Thoracic aorta (tissue), 2 donors: ENCODE measurements at places on chromosomes 3 and 15. TPM values are rescaled to one million over a fixed set of nuclear protein-coding genes. Genes with fewer than 3 reads are reported as not detected.

GRCh38 chr3:52291508-52292181 lies 4.0 kb downstream of the GLYCTK start:
- DNase-seq = no peak

- DNase-seq = no peak
These were observed 174.1 kb downstream of the ZPLD1 start for GRCh38 chr3:102608875-102609274.

The PSMD2 gene
- 160 TPM for total RNA-seq

The NR2E3 gene
- 0.27 TPM for total RNA-seq

GRCh38 chr3:32956750-32957570 lies 5.5 kb downstream of the CCR4 start:
- no peak for DNase-seq

DNA sequence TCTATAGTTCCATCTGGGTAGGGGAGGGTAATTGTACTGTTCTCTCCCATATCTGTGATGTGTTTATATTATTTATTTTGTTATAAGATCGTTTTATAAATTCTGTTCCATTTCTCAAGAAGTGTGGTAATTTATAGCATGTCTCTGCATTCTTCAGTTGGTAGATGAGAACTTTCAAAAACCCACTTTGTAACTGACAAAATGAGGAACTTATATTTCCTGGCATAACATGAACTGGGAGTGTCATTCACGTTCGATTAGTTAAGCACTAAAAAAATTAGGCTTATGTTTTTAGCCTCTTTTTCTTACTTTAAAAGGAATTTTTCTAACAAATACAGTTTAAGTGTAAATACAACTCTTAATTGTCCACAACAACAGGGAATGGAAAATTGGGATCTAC lies 230.8 kb downstream of the CGGBP1 start:
- no peak for DNase-seq

DNA sequence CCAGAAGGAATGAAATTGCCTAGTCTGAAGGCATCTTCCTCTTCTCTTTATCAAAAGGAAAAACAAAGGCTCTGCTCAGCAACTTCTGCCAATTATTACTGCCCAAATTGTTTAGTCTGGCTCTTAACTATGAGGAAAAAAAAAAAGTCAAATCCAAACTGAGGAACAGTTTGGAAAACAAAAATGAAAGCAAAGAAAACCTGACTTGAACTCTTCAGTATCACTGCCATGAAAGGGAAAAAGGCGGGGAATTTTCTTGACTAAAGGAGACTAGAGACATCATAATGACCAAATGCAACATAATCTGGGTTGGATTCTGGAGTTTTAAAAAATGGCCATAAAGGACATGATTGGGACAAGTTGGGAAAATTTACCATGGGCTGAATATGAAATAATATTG lies 156.3 kb downstream of the STT3B start:
- DNase-seq = no peak

GRCh38 chr3:61315871-61316270 lies 64.6 kb upstream of the FHIT start:
- no peak for DNase-seq

DNA sequence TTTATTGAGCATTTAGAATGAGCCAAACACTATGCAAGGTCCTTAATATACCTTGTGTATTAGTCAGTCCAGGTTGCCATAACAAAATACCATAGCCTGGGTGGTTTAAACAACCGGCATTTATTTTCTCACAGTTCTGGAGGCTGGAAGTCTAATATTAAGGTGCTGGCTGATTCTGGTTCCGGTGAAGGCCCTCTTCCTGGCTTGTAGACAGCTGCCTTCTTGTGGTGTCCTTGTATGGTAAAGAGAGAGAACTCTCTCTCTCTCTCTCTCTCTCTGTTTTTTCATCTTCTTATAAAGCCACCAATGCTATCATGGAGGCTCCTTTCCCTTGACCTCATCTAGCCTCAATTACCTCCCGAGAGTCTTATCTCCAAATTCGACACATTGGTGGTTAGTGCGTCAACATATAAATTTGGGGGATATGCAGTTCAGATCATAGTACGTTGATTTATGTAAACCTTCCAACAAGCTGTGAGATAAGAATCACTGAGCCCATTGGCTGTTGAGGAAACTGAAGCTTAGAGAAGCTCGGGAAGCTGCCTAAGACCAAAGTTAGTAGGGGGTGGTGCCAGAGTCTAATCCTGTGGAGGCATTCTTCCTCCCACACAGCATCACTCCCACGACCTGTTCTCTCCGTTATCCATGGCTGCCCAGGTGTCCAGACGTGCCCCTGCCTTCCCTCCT lies 298.0 kb upstream of the PROK2 start:
- DNase-seq = no peak

GRCh38 chr3:124168271-124168670 lies 176.3 kb upstream of the ROPN1 start:
- peak; percentile 27 for DNase-seq

- no peak for DNase-seq
These were observed 29.9 kb downstream of the UBA5 start for GRCh38 chr3:132690040-132690439.

GRCh38 chr3:158269942-158270341 lies 160.1 kb downstream of the RSRC1 start:
- no peak for DNase-seq
